ENCODE measurements at places on chromosomes 2 and 18.

DNA sequence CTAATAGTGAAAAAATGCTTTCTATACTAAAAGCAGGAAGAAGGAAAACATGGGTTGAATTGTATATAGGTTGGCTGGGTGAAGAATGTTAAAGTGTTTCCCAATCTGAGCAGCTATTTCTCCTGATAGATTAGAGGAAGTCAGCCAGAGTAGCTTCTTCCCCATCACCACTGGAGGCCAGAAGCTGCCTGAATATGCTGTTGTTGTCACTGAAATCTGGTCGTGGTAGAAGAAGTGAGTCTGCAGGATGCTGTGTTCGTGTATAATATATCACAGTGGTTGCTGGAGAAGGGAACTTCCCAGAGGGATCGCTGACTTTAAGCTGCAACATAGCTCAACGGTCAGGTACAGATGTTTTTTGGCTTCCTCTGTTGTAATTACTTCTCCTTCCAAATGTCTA is 247.5 kb upstream of the LRATD1 start:
- DNase-seq, result no peak

DNA sequence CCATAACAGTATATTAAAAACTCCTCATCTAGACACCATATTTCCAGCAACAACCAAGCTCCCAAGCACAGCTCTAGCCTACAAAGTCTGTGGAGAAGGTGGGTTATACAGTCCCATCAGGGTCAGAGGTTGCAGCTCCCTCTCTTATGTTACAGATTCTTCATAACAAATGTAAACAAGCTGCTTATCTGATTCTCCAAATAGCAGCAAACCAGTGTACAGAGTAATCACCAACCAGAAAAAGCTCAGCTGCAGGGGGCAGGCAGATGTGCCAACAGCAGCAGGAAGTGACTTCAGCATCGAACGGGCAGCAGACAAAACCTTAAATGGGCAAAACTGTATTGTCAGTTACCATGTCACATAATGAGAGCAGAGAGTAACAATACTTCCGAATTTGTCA is 52.9 kb upstream of the NABP1 start:
- peak; percentile 19 for DNase-seq

- DNase-seq, result no peak
These were observed 116.0 kb downstream of the COPS8 start for GRCh38 chr2:237201461-237202287.

- no peak for DNase-seq
These were observed 302.1 kb downstream of the LRP1B start for GRCh38 chr2:141828761-141829160.

- no peak for DNase-seq
These were observed 107.9 kb downstream of the SPOPL start for GRCh38 chr2:138609446-138609845.

- no peak for DNase-seq
These were observed 31.2 kb downstream of the PARD3B start for GRCh38 chr2:204576362-204576979.

DNA sequence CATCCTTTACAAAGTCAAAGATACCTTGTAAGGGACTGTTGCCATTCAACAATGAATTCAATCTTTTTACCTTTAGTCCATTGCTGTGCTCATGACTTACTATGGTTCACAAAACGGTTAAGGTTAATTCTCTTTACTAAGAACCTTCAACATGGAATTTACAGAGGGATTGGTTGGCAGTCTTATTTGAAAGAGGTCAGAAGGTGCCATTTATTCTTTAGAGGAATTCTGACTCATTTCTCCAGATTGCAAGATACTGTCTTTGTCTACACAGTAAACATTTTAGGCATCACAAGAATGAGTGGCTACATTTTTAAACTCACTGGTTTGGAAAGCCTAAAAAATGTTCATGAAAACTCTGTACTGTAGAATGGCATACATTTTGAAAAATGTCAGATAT is 17.4 kb downstream of the KCNH7 start:
- no peak for DNase-seq

DNA sequence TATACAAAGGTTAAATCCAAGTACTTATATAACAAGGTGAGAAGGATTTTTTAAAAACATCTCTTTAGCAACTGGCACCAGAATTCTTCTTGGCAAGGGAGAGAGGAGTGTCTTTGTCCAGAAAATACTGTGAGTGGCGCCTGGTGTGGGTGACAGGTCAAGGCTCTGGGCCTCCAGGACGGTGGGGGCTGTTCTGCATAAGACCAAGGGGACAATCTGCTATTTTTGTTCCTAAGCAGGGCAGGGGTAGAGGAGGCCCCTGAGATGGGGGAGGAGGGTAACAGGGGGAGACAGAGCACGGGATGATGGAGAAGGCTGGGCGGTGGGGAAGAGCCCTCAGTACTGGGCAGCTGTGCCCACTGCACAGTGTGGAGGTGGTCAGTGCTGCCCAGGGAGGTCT is 51.6 kb upstream of the TAF1B start:
- DNase-seq, result no peak

GRCh38 chr2:55887351-55887750 is 36.2 kb downstream of the EFEMP1 start:
- no peak for DNase-seq

DNA sequence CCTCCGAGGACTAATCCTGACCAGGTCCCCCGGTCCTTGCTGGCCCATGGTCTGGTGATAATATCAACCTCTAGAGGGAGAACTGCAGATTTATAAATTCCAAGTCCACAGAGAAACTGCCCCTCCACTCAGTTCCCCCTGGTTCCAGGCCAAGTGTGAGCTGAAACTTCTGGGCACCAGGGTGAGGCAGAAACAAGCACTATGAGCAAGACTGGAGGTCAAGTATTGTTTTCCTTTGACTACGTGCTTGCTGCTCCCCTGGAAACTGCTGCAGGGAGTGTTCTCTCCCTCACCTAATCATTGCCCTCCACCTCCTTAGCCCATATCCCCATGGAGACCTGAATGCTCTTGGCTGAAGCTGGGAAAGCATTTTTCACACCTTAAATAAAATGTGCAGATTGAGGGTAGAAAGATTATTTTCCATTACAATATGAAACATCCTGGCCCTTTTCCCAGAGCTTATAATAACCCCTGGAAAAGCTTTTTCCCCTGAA is 135.2 kb downstream of the RDH14 start:
- DNase-seq, result no peak

DNA sequence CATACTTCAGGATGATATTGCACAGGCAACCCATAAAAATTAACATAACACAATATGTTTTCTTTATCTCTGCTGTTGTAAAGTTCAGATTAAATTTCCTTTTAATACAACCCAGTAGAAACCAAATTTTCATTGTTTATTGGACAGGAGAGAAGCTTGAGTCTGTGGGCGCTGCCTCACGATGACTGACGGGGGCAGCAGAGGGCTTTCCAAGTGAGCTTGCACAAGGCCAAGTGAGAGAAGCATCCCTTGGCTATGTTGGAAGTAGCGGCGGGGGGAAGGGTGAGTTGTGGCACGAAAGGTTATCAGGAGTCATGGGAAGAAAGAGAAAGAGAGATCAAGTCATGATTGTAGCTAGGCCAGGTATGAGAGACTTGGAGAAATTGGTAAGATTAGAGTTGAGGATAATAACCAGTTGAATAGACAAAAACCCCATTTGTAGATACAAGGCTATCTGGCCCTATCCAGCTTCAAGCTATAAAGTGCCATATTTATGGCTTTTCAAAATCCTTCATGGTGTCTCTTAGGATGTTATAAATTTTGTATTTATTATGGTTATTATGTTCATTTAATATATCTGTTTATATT is 413.7 kb upstream of the FAM98A start:
- peak; percentile 2 for DNase-seq

GRCh38 chr2:5730386-5730785 is 38.2 kb downstream of the SOX11 start:
- DNase-seq, result no peak

DNA sequence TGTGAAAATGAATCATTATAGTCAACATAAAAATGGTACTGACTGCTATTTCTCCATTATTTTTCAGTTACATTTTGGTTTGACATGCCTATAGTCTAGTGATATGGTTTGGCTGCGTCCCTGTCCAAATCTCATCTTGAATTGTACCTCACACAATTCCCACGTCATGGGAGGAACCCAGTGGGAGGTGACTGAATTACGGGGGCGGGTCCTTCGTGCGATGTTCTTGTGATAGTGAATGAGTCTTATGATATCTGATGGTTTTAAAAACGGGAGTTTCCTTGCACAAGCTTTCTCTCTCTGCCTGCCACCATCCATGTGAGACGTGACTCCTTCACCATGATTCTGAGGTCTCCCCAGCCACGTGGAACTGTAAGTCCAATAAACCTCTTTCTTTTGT is 70.3 kb downstream of the BAZ2B start:
- no peak for DNase-seq

- no peak for DNase-seq
These were observed 605.2 kb upstream of the CELF4 start for GRCh38 chr18:38170845-38171244.

- no peak for DNase-seq
These were observed 249.9 kb downstream of the PIEZO2 start for GRCh38 chr18:10899481-10899880.

DNA sequence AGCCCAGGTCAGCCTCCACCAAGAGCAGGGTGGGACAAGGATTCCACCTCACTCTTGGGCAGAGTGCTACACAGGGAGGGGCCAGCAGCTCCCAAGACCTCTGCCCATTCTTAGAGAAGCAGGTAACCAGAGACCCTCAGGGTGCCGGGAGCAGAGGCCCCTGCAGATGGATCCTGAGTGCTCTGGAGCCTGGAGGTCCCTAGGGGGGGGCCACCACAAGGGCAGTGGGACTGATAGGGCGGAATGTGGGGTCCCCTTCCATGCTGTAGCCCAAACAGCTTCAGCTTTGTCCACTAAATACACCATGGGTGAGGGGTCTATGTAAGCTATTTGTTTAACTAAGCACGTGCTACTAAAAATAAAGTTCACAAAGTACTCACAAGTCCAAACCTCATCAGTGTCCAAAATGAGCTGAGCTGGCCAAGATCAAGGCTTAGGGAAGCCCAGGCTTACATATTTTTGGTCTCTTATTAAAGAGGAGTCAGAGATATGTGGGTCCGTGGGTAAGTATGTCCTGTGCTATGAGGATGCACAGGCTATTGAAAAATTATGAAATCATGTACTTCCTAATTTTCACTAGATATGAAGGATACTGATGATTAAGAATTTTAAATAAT is 21.5 kb upstream of the GPC1 start:
- DNase-seq, result no peak

DNA sequence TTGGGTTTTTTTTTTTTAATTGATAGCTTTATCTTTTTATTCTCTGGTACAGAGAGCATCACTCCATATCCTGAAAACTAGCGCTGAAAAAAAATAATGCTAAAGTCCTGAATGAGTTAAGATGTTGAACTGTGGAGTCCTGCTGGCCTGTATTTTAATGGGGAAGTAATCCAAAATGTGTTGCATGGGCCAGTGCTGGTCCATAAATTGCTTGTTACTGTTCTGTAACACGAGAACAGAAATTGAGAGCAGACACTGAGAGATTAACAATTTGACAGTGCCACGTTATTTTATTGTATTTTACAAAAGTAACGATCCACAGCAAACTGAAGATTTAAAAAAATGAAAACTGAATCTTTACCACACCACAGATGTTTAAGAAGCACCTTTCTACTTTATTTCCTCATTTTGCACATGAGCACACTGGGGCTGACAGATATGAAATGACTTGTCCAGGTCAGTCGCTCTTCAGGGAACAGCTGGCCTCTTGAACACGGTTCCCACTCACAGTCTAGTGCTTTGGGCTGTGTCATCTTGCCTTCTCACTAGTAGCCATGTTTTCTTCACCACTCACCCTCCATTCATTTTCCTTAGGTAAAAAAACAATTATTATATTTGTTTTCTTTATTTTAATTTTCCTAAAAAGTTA is 35.3 kb downstream of the ZCCHC2 start:
- DNase-seq, result no peak

GRCh38 chr2:190896477-190896876 is 15.9 kb downstream of the GLS start:
- DNase-seq, result no peak

DNA sequence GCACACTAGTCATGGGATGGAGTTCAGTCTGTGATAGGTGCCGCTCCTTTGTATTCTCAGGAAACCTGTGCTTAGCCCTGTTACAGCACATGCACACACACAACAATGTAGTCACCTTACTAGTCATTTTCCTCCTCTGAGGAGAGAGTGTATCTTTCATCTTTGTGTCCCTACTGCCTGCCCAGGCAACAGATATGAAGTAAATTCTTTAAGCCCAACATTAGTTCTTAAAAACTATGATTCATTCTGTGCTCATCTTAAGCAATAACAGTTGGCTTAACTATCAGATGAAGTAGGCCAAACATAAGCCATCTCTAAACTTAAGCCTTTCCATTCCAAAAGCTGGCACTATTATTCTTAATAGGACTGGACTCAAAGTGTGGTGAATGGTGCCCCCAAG is 186.5 kb downstream of the LNPK start:
- DNase-seq, result no peak

- DNase-seq, result no peak
These were observed 382.9 kb downstream of the DSEL start for GRCh38 chr18:67133669-67134068.

DNA sequence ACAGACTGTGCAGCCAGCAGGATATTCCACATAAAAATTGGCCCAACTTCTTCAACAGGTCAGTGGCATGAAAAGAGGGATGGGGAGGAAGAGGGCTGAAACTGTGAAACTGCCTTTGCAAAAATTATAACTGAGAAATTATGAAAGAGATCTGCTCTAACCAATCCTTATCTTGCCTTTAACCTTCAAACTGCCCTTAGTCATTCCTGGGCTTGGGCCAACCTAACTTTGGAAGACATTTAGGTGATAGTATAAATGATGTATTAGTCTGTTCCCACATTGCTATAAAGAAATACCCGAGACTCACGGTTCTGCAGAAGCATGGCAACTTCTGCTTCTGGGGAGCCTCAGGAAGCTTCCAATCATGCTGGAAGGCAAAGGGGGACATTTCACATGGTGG is 74.5 kb downstream of the RPL31 start:
- DNase-seq, result no peak

- no peak for DNase-seq
These were observed 124.8 kb downstream of the ZNF516 start for GRCh38 chr18:76370201-76370600.

DNA sequence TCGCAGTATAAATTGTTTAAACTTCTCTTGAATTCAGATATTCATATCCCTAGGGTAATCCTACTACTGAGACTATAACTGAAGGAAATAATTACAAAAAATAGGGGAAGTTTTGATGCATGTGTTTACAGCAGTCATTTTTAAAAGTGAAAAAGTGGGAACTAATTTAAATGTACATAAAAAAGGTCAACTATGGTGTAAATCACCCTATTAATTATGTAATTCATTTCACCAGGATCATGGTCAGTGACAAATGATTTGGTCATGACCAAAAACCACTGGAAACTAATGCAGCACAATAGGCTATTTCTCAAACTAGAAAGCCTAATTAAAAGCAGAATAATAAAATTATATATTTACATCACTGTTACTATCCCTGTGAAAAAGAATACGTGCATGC is 5.0 kb upstream of the CNGA3 start:
- no peak for DNase-seq

- DNase-seq, result no peak
These were observed 172.0 kb upstream of the GALNT5 start for GRCh38 chr2:157085522-157085921.

DNA sequence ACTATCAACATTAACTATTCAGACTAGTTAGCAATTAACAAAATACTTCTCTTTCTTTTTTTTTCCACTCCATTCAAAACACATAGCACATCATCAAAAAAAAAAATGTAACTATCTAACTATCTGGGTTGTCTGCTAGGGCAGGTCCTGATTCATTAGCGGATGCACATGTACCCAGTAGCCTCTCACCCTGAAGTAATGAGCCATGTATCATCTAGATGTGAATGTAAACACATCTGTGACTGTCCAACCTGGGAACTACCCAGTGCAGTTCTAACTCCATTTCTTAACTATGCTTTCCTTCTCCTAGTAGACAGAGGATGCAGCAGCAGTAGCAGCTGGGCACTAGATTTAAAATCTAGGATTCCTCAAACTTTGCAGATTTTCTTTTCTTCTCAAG is 183.1 kb upstream of the PIK3C3 start:
- DNase-seq, result no peak

Data from stimulated activated CD4-positive, alpha-beta T cell treated with anti-CD3 and anti-CD28 coated beads, Interleukin-12 subunit alpha, Interleukin-12 subunit beta, amount 100 ng/mL, for 4 hours (primary cell).